ENCODE measurements at places on chromosomes 1 and 21.

DNA sequence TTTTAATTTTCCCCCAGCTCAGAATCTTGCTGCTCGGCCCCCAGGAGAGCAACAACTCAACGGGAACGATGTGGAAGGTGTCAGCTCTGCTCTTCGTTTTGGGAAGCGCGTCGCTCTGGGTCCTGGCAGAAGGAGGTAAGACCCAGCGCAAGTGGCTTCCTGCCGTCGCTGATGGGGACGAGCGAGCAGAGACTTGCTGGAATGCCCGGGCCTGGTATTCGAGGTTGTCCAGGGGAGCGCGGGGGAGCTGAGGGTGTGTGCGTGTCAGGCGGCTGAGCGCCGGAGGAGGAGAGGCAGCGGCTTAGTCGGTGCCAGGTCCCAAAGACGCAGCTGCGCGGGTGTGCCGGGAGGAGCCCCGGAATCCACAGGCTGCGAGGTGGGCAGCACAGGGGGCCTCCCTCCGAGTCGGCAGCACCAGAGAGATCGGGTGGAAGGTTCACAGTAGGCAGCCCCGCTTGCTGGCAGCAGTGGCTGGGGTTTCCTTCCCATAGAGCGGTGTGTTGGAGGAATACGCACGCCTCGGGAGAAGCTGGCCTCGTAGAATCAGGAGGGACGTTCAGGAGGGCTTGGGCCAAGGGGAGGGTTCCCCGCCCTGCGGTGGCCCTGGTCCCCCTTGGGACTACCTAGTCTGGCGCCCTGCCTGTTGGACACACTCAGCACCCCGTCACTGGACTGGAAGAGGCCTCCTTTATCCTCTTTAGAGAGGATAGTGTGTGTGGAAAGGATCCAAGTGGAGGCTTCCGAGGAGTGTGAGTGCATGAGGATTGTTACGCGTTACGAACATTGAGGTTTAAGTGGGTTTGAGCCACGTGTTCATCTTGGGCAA lies 547 bp downstream of the PDPN start:
- no peak for DNase-seq

DNA sequence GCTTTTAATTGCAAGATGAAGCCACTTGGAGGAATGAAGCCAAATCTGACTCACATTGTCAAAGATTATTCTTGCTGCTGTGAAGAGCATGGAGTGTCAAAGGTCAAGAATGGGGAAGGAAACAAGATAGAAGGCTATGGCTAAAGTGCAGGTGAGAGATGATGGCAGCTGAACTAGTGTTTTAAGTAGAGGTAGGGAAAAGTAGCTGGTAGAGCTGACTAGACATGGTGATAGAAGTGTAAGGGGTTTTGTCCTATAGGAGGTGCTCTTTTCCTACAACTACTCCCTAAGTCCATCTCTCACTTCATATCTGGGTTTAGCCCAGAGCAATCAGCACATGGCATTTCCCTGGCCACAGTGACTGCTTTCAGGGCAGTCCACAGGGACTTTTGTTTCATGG lies 11.8 kb downstream of the UBE2T start:
- DNase-seq: no peak

DNA sequence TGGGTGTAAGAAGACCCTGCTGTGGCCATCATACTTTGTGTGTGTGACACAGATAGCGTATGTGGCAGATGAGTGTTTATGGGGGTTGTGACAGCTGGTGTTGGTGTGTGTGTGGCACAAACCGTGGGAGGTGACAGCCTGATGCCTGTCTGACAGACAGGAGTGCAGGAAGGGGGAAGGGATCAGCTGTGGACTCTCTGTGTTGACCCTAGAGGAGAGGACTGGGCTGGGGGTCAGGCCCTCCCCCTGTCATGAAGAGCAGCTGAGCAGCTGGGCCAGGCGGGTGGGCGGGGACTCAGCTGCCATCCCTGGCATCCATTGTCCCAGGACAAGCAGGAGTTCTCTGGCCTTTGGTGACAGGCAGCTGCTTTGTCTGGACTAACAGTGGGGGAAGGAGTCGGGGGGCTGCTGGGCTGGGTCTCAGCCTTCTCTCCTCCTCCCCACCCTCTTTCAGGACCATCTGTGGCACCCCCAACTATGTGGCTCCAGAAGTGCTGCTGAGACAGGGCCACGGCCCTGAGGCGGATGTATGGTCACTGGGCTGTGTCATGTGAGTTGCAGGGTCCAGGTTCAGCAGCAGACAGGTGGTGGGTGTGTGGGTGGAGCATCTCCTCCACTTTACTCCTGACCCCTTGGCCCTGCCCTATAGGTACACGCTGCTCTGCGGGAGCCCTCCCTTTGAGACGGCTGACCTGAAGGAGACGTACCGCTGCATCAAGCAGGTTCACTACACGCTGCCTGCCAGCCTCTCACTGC lies 2.3 kb downstream of the PLK3 start:
- DNase-seq: peak; percentile 83

- no peak for DNase-seq
Measured at GRCh38 chr1:30407865-30408580, 315.4 kb downstream of the MATN1 start.

DNA sequence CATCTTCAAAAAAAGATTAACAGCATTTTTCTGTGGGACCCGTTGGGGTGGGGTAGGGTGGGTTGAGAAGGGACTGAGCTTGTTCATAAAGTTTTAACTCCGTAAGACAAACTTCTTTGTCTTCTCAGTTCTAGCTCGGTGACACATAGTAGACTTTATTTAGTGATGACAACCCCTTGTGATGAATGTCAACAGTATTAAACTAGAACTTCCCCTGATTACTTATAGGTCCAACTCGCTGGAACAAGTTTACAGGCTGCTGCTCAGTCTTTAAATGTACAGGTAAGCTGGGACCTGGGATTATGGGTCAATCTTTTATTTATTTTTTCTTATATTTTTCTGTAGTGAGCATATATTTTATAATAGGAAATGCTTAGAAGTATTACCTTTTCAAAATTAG lies 148.4 kb downstream of the CD247 start:
- DNase-seq: no peak

- no peak for DNase-seq
Measured at GRCh38 chr1:173424143-173424542, 53.0 kb upstream of the PRDX6 start.

- DNase-seq: no peak
Measured at GRCh38 chr1:14039582-14040430, 339.8 kb downstream of the PRDM2 start.

GRCh38 chr21:17613242-17613676 lies 558 bp upstream of the BTG3 start:
- DNase-seq: no peak

DNA sequence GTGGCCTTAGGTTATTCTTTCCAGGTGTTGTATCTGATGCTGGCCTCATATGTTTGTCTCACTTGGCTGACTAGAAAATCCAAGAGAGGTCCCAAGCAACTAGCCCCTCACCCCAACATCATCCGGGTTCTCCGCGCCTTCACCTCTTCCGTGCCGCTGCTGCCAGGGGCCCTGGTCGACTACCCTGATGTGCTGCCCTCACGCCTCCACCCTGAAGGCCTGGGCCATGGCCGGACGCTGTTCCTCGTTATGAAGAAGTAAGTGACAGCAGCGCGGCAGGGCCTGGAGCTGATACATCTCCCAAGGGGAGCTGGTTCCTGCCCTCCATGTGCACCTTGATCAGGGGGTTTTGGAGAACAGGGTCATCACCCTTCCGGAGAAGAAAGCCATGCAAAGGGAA lies 11.2 kb downstream of the PINK1 start:
- DNase-seq: no peak

DNA sequence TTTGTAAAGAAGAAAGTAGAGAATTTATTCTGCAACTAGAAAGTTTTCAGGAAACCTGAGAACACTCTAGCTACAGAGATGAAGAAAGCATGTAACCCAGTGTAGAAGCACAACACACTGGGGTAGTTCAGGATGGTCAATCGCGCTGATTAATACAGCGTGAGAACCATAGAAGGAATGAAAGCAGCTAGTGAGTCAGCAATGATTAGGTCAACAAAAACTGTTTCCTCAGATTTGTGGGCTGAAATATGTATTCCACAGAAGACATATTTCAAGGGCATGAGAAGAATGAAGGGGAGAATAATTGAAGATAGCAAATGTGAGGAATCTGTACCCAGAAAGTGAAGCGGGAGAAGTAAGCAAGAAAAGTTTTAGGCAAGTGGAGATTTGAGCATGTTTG lies 97.8 kb upstream of the ADGRL2 start:
- no peak for DNase-seq

DNA sequence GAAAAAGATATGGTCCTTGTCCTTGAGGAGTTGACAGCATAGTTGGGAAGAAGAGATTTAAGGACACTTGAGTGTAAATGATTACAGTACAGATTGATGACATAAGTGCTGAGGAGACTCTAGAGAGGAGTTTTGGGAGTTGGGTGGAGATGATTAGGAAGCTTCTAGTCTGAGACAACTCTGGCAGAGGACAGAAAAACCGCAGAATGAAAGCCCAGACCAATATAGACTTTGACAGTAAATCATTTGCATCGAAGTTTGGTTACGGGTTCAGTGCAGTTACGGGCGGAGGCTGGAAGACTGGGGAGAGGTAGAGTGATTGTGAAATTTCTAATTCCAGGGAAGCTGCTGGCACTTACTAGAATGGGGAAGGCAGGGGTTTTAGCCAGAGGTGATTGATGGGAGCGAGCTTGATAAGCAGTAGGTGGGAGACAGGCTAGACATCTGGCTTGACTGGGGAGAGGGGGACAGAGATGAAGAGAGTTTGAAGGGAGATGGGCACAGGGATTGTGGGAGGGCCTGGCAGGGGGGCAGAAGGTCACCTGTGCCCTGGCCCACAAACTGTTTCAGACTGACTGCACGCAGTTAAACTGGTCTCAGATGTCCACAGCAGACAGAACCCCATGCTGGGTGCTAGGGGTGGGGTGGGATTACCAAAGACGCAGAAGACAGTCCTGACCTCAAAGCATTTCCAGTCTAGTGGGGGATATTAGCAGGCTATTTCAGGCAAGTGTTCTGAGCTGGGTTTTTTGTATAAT lies 20.1 kb downstream of the SH2D2A start:
- DNase-seq: no peak

DNA sequence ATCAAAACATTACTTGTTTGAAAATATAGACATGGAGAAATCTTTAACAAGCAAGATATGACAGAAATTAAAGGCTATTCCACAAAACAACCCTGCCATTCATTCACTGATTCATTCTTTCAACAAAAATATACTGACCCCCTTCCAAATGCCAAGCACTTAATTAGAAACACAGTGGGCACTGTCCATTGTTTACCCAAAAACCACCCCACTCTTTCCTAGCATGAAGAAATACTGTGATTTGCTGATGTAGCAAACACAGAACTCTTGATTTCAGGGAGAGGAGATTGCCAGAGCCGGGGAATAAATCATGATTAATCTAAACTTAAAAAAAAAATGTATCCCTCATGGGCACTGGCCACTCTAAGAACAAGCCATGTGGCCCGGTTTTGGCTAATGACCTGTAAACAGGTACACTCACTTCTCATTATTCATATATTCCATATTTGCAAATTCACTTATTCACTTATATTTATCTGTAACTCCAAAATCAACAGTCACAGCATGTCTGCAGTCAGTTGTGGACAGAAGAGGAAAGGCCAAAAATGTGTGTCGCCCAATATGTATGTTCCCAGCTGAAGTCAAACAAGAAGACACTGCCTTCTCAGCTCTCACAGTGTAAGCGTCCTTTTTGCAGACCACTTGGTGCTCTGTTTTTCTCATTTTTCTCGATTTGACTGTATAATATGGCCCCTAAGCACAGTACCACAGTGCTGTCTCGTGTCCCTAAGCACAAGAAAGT lies 133.1 kb downstream of the SMYD3 start:
- DNase-seq: no peak

- DNase-seq: no peak
Measured at GRCh38 chr1:229136822-229137221, 134.1 kb upstream of the RAB4A start.

- no peak for DNase-seq
Measured at GRCh38 chr21:44331650-44332307, 7.4 kb downstream of the CFAP410 start.

DNA sequence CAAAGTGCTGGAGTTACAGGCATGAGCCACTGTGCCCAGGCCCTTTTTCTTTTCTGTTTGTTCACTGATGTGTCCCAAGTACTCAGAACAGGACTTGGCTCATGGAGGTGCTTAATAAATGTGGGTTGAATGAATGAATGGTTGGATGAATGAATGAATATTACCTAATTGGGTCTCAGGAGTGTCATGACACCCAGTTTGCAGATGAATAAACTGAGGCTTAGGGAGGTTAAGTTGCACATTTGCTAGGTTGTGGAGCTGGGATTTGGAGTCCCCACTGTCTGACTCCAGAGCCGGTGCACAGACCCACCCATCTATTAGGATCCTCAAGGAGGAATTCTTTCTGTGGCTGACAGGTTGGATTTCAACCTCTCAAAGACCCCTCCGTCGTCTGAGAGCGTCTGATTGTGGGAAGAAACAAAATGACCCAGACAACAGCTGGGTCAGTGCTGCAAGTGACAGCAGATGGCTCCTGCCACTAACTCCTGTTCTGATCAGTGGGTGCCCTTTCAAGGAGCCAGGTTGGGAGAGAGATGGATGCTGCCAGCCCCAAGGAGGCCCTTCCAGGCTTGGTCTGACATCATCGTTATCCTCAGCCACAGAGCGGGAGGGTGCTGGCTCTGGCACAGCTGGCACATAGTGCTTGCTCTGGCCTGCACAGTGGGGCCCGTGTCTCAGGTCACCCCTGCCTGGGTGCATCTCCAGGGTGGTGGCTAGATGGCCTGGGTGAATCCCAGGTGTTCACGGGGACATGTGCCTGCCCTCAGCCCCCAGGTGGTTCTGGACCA lies 24.2 kb downstream of the ARHGEF10L start:
- no peak for DNase-seq

GRCh38 chr1:108057541-108057940 lies 92.6 kb upstream of the VAV3 start:
- DNase-seq: no peak

DNA sequence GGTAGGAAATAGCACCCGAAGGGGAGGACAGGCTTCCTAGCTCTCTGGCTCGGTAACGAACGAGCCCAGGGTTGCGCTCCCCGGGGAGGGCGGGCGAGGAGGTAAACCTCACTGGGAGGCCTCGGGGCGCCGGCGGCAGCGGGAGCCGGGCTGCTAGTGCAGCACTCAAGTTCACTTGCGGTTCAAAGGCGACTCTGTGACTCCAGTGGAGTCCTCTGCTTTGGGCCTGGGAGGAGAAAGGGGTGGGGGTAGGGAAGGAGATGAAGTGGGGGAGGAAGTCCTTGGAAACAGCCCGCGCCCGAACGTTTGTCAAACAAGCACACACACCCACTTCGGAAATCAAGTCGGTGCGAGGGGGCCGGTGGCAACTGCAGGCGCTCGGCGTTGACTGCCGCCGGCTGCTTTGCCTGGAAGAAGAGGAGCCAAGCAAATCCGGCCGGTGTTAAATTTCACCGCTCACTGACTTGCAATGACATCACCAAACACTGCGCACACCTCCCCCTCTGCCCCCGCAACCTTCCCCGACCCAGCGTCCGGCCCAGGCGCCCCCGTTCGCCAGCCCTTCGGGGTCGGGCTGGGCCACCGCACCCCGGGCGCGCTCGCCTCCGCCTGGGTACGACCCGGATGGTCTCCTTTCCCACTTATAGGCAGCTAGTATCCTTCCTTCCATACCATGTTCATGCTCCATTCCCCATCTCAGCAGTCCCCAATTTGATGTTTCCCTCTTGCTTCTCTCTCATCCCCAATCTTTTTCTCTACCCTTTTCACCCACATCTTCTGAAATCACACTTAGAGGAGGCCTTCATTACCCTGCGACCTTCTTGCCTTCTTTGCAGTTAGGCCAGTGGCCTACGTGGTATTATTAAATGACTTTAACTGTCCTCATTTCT lies at the start of gene COL24A1:
TSS of gene COL24A1 (minus strand) at position 207 of the 890 bp plus-strand sequence. CDS start 376 bp downstream, outside the sequence.
- DNase-seq: peak; percentile 84

GRCh38 chr21:31176080-31176551 lies 137.8 kb upstream of the KRTAP19-8 start:
- no peak for DNase-seq

GRCh38 chr1:29513357-29513756 lies 277.0 kb downstream of the PTPRU start:
- DNase-seq: no peak

GRCh38 chr1:204304067-204304466 lies 55.7 kb downstream of the PLEKHA6 start:
- no peak for DNase-seq

Measured in chondrocyte (in vitro differentiated cells).